ENCODE measurements at places on chromosomes 2 and 18.

DNA sequence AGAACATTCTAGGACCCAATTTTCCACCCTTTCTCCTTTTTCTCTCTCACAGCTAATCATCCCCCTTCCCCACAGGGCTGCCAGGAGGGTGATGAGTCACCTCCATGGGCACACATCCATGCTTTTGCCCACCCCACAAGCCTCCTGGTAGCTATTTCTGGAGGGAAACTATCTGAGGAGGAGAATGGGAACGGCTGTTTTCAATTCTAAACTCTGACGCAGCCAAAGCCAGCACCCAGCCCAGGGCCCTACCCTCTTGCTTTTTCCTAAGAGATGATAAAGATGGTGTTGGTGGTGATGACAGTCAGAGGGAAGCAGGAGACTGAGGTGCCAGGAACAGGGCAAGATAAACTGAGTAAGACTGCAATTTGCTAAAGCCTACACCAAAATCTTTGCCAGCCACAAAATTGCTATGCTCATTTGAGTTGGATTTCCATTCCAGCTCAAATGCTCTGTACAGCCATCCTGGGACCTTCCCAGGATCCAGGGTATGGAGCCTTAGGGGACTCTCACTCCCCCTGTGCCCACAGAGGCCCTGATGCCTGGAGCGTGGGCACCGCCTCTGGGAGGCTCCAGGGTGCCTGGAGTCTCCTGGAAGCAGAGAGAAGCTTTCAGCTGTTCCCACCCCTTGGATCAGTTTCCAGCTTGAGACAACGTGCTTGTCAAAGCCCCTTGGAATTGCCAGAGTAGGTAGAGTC is 62.0 kb upstream of the FZD7 start:
- peak; percentile 68 for DNase-seq

GRCh38 chr2:189104934-189105333 is 74.6 kb downstream of the COL5A2 start:
- no peak for DNase-seq

DNA sequence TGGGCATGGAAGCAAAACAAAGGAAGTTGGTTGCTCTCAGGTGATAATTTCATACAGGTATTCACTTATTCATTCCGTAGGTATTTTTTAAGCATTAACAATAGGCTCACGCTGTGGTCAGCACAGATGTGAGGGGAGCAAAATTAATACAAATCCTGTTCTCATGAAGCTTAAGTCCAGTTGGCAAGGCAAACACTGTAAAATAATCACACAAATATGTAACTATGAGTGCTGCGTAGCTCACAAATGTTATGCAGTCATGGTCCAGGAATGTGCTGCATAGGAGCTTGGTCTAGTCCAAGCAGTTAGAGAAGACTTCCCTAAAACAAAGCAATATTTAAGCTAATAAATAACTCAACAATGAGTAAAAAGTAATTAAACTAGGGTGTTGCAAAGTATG is 23.9 kb downstream of the SP5 start:
- DNase-seq, result peak; percentile 82

DNA sequence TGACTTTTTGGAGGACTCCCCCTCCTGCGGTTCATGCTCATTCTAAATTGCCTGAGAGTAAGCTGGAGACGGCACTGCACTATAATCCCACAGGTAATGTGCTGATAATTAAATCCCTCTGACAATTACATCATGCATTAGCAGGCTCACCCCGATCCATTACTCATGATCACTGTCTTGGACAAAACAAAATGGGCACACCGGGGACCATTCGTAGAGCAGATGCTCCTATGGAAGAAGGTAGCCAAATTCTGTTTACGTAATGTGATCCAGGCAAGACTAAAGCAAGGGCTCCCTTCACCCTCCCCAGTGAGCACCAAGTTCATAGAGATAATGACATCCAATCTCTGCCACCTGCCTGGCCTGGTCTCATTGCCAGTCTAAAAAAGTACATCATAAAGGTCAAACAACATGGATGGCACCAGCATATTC is 657.1 kb upstream of the SOX11 start:
- no peak for DNase-seq

- DNase-seq, result no peak
Measured at GRCh38 chr18:46388286-46388685, 268.7 kb downstream of the LOXHD1 start.

DNA sequence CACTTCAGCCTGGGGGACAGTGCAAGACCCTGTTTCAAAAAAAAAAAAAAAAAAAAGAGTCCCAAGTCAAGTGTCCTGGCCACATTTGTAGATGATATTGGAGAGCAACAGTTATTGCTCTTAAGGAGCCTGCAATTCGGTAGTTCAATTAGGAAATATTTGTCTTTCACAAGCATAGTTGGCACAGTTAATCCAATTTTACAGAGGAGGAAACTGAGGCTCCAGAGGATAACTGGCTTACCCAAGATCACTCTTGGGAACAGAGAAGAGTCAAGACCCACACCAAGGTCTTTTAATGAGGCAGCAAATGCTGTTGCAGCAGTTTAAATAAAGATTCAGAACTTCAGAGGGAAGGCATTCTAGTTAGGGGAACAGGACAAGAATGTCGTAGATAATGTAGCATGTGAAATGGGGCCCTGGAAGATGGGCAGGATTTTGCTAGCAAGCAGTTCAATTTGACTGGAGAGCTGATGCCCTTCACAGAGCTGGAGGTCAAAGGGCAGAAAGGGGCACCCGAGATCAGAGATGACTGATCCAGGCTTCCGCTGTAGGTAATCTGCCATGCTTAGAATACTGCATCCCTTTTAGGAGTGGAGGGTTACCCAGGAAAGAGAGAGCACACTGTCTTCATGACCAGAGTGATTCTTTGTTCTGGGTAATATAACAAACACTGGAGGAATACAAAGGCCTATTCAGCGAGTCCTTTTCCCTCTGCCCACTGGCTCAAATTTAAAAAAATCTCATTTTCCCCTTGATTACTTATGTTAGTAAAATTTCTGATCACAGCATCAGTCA is 3.0 kb downstream of the NPC1 start:
- no peak for DNase-seq

GRCh38 chr2:1715184-1716013 is 28.9 kb downstream of the PXDN start:
- no peak for DNase-seq

DNA sequence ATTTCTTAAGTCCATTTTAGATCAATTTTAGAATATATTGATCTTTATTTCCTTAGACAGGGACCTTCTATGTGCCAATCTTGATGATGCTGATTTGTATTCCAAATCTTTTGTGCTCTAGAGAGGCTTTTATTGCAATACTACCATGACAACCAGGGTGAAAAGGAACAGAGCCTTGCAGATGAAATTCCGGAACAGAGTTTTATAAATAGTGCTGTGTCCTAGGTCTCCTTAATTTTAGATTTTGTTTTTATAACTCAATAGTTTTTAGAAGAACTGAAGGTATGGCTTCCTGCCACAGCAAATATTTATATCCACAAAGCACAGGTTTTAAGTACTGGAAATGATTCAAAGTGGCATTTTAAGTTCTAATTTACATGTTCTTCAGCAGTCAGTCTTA is 160.2 kb downstream of the PMAIP1 start:
- DNase-seq, result no peak

- DNase-seq, result no peak
Measured at GRCh38 chr2:140747665-140748064, 1383.2 kb downstream of the LRP1B start.

- DNase-seq, result no peak
Measured at GRCh38 chr18:48453330-48454066, 44.3 kb upstream of the ZBTB7C start.

- DNase-seq, result no peak
Measured at GRCh38 chr2:13968811-13969210, 663.7 kb upstream of the LRATD1 start.

DNA sequence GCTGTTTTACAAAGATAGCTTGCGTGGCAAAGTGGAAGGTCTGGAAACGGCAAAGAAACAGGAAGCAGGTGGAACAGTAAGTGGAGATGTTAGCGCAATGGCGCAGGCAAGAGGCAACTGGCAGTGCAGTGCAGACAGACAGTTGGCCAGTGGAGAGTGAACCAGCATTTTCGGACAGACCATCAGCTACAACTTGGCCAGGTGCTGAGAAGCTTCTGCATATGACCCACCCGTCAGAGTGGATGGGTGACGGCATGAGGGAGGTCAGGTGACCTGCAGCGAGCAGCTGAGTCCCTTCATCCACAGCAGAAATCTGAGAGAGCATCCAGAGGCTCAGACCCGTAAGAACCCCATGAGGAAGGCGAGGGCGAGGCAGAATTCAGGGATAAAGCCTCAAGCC is 33.8 kb downstream of the NPC1 start:
- no peak for DNase-seq

- DNase-seq, result no peak
Measured at GRCh38 chr18:13136904-13137669, 81.5 kb upstream of the LDLRAD4 start.

- DNase-seq, result no peak
Measured at GRCh38 chr2:232870766-232871371, 805 bp downstream of the SNORC start.

- DNase-seq, result no peak
Measured at GRCh38 chr18:44725300-44726058, 44.8 kb downstream of the SETBP1 start.

GRCh38 chr2:46344706-46345105 is 47.5 kb downstream of the EPAS1 start:
- no peak for DNase-seq

- no peak for DNase-seq
Measured at GRCh38 chr18:6997808-6998207, 119.8 kb downstream of the LAMA1 start.

DNA sequence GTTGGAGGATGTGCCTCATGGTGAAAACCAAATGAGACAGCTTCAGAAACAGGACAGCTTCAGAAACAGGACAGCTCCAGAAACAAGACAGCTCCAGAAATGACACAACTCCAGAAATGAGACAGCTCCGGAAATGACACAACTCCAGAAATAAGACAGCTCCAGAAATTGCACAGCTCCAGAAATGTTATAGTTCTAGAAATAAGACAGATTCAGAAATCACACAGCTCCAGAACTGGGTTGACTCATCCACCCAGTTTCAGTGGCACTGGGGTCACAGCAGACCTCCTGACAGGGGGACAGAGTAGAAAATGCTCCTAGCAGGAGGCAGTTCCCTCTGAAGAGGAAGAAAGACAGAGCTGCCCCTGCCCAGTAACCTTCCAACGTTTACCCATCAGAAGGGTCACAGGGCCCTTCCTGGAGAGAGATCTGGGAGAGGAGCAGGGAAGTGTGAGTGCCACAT is 26.9 kb upstream of the COL6A3 start:
- no peak for DNase-seq

GRCh38 chr2:11129598-11130449 is 25.4 kb upstream of the SLC66A3 start:
- DNase-seq, result no peak

DNA sequence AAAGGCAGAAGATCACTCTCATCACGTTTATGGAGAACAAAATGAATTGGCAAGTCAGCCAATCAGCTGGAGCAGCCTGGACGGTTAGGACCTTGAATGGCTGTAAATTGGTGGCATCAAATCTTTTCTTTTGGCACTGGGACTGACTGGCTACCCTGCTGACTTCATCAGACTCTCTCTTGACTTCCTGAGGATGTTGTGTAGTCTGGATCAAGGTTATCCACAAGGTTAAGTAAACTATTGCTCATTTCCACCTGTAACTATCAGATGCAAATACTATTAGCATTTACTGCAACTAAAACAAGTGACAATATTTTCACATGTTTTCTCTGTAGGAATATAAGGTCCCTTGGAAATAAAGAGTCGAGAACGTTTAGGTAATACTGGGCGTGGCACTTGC is 134.3 kb upstream of the RASGRP3 start:
- no peak for DNase-seq

DNA sequence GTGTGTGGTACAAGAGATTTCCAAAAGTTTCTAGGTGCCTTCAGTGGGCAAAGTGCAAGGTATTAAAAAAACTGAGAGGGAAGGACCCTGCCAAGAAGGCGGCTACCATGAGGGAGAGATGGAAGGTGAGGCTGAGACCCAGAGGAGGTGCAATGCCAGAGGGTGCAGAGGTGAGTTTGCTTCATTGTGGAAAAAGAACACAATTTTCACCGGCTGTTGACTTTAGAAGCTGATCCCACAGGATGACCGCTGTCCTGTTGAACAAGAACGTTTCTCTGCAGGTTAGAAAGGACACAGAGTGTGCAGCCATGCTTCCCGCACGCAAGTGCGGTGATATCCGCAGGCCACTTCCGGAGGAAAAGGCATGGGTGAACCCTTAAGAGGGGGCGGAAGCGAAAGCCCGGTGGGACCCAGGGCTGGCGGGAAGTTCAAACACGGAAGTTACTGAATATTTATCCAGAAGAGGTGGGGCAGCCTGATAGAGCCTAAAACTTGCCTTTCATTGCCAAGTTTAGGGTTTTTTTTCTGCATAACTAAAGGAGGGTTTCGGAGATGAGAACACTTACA is 16.6 kb downstream of the SP110 start:
- no peak for DNase-seq

GRCh38 chr2:223722226-223722625 is 115.2 kb downstream of the AP1S3 start:
- no peak for DNase-seq

GRCh38 chr18:79866889-79867574 is 69.3 kb downstream of the KCNG2 start:
- DNase-seq, result no peak

GRCh38 chr2:215431290-215431689 is 4.6 kb downstream of the FN1 start:
- no peak for DNase-seq

DNA sequence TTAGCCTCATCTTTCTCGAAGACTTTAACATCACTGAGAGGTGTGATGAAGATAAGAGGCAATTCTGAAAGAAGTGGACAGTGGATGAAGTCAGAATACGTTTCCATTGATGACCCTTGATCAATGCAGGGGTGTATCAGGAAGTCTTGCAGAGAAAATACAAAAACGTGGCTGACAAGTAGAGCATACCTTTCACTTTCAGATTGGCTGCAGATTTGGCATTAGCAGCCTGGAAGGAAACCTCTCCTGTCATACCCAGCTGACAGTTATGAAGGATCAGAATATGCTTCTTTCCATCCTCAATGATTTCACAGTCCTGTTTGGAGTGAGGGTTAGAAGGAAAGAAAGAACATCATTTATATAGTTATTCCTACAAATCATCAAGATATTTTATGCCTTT is 152.5 kb downstream of the PLEKHA3 start:
- no peak for DNase-seq

- DNase-seq, result peak; percentile 61
Measured at GRCh38 chr2:26723991-26724750, 31.6 kb downstream of the KCNK3 start.
